ENCODE measurements at places on chromosomes 7 and 10. TPM values are rescaled to one million over a fixed set of nuclear protein-coding genes. Genes with fewer than 3 reads are reported as not detected.

DNA sequence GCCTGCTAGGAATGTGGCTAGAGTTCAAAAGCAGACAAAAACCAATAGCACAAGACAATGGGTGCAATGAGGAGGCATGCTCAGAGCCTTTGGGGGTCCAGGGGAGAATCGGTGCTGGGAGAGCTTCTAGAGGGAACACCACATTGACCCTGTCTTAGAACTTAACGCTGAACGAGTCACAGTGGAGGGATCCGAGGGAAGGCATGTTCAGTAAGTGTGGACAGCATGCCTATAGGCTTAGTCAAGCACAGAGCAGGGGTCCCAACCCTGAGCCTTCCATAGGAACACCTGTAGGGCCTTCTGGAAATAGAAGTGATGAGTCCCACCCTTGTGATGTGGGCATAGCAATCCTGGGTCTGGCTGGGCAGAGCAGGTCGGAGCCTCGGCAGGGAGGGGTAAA, 148.7 kb downstream of the PKD1L1 start:
- no peak for DNase-seq

DNA sequence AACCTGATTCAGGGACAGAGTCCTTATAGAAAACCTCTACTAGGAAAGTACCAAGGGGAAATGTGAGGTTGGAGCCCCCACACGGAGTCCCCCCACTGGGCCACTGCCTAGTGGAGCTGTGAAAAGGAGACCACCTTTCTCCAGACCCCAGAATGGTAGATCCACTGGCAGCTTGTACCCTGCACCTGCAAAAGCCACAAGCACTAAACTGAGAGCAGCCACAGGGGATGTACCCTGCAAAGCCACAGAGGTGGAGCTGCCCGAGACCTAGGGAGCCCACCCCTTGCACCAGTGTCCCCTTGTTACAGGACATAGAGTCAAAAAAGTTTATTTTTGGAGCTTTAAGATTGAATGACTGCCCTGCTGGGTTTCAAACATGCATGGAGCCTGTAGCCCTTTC, 87.2 kb upstream of the KCNMA1 start:
- no peak for DNase-seq

DNA sequence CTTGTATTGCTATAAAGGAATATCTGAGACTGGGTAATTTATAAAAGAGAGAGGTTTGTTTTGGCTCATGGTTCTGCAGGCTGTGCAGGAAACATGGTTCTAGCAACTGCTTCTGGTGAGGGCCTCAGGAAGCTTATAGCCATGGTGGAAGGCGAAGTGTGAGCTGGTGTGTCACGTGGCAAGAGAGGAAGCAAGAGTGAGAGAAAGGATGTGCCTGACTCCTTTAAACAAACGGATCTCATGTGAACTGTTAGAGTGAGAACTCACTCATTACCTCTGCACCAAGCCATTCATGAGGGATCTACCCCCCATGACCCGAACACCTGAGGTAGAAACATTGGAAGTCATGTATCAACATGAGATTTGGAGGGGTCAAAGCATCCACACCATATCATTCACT, 7.7 kb upstream of the ITPRIP start:
- no peak for DNase-seq

GRCh38 chr10:97542169-97543024, 30.2 kb upstream of the ANKRD2 start:
- DNase-seq: peak; percentile 95

RBM20 gene
- 1.3 TPM for total RNA-seq

Measured in PC-3 (cell line).